ENCODE measurements at places on chromosomes 7 and 10.
A peak's percentile ranks its signal among the peaks of the same experiment; 100 is the strongest.

- DNase-seq = no peak
These were observed 108.6 kb downstream of the SRI start for GRCh38 chr7:88111140-88111743.

- DNase-seq = no peak
These were observed 47.6 kb downstream of the VOPP1 start for GRCh38 chr7:55524558-55525310.

GRCh38 chr10:42836771-42837468 is 54.3 kb downstream of the BMS1 start:
- no peak for DNase-seq

DNA sequence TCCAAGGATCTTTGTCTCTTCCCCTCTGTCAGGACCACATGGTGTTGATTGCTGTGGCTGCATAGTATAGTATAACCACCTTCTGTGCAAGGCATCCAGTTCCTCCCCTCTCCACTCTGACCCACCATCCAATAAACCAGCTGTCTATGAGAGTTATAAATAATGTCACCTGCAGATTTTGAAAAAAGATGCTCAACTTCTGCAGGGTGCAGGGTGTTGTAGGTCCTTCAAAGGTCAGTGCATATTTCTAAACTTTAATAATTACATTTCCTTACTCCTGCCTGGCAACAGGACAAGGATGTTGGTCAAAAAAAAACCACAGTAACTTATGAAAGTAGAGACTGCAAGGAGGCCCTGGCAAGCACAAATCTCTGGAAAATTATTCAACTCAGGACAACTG is 166.2 kb downstream of the PKD1L1 start:
- DNase-seq = no peak

DNA sequence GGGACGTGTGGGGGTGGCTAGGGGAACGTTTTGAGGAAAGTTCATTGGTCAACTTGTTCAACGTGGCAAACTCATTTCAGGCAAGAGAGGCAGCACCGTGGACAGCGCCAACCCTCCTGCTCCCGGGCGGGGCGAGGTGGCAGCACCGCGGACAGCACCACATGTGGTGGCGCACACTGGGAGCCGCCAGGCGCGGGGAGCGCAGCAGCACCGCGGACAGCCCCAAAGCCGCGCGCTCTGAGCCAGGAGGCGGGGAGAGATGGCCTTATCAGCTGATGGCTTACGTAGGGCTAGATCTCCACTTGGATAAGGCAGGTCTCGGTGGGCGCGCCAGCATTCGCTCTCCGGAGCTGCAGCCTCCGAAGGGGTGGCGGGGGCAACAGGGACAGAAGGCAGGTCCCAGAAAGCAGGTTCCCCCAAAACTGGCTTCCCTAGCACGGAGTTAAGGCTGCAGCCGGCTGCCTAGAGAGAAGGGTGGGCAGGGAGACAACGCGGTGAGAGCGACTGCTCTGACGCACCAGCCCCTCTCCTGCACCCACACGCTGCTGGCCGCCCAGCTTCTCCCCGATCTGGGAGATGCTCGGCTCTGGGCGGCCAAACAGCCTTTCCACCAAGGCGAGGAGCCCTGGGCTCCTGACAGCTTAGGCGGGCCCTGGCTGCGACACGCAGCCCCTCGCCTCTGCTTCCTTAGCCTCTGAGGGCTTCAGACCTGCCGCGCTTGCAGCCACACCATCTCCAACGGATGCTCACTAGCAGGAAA is at the start of gene HTR5A:
HTR5A (plus strand) TSS at position 333 of the 760 bp plus-strand sequence. CDS start 576 bp downstream, outside the sequence.
- DNase-seq = peak; percentile 50

DNA sequence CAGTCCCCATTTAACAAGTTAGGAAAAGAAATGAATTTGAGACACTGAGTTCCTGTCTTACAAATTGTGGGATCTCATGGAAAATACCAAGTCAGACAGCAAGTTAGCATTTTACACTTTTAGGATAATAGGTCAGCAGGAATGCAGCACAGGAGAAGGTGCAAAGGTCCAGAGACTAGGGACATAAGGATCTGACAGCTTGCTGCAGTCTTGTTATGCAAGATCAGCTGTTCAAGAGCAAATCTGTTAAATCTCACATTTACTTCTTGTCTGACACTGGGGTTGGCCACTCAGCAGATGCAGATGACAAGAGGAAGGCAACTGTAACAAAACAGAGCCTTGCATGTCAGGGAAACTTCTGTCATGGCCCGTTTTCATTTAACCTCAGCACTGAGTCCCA is 239.6 kb downstream of the PHF14 start:
- DNase-seq = no peak

- DNase-seq = no peak
These were observed 2.7 kb downstream of the ZMIZ1 start for GRCh38 chr10:79071396-79071923.

Data from stimulated activated CD4-positive, alpha-beta T cell treated with anti-CD3 and anti-CD28 coated beads, Interleukin-1b, Interleukin-23, amount 100 ng/mL, for 1 hour (primary cell).